ENCODE measurements at places on chromosomes 3 and 15.

DNA sequence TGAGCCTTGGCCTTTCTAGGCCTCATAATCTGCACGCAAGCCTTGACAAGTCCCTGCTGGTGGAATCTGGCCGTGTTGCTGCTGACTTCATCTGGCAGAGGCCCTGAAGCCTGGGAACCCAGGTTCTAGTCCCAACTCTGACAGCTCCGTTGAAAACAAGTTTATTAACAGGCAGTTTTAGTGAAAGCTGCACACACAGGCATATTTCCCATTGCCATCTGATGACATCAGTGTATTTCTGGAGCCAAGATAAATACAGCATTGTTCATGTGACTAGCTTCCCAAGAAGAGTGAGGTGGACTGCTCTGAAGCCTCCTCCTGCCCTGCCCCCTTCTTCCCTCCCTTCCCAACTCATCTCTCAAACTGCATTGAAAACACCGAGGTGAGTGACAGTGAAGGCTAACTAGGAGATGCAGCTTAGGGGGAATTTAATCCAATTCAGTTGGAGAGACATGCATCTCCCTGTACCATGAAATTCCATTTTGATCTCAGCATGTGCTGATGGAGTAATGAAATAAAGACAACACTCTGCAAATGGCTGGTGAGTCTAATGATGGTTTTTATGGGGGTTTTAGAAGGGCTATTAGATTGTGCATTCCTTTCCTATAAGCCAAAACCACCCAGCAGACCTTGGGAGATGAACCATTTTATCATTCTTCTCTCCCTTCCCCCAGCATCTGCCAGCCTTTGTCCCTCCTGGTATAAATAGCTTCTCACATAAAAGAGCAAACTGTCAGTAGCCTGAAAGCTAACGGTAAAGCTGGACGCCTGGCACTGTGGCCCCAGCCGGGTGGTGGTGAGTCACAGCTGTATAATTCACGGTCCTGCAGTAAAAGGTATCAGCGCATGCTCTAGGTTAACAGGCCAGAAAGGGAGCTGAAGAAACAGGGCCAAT lies 38.0 kb downstream of the PRICKLE2 start:
- peak; percentile 69 for DNase-seq

GRCh38 chr3:138082085-138082991 lies 33.1 kb downstream of the DZIP1L start:
- no peak for DNase-seq

DNA sequence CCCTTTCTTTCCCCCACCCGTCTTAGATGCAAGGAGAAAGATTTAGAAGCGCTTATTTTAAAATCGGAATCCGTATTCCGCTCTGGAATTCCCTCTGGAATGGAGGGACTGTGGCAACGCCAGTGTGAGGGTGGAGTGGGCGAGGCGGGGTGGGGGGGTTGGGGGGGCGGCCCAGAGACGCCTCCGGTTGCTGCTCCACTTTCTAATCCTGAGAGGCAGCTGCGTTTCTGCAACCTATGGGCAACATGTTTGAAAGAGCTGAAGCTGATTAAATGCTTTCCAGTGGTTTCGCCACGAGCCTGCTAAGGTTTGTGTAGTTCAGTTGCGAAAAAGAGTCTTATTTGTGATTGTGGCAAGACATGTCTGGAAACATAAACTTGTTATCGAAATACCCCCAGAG lies at the start of gene CCK:
Gene CCK, minus strand, starts transcription at position 101 of the 400 bp plus-strand sequence. CDS start 2,555 bp downstream, outside the sequence.
- no peak for DNase-seq

- no peak for DNase-seq
Measured at GRCh38 chr3:170768334-170768801, 101.6 kb downstream of the RPL22L1 start.

DNA sequence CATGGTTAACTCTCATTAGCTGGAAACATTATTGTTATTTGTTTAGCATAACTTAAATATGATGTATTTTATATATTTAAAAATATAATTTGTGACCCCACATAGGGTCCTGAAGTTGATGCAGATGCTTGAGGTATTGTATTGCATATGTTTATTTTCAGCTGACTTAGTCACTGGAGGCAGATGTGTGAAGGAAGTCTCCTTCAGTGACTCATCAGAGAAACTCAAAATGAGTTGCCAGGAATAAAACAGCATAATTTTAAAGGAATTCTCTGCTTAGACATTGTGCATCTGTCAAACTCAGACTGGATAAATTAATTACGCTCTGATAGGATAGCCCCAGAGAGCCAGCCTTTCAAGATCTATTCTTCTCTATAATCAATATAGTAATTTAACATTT lies 7.9 kb upstream of the OR4F6 start:
- DNase-seq = no peak

GRCh38 chr15:71549697-71550096 lies 260.7 kb upstream of the NR2E3 start:
- no peak for DNase-seq

DNA sequence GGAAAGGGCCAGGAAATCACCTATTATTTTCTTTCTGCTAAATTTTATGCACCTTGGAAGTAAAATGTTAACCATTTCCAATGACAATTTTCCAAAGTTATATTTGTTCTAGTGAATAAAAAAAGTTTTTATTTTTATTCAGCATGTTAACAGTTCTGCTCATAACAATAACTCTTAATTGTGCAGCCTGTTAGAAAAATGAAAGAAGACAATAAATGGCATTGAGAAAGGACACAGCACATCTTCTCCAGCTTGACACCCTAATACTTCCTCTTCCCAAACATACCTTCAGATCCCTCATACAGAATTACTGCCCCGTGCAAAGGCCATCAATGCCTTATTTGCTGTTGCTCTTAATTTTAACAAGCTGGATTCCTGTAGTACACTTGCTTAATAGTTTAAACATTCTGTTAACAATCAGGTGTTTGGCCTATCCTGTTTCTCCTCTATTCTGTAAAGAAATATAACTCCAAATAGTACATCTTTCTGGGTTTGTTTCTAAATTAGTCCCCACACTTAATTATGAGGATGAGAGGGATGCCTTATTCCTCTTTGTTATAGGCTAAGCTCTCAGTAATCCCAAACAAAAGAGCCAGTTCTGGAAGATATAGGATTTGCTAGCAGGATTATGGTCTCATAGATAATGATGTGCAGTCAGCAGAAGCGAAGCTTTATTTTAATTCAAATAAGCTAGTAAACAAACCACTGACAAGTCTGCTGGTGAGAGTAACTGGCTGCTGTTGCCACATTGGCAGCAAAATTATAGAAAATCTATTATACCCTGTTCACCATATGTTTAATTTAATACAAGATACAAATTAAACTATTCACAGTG lies 19.2 kb upstream of the SOX2 start:
- DNase-seq = no peak

DNA sequence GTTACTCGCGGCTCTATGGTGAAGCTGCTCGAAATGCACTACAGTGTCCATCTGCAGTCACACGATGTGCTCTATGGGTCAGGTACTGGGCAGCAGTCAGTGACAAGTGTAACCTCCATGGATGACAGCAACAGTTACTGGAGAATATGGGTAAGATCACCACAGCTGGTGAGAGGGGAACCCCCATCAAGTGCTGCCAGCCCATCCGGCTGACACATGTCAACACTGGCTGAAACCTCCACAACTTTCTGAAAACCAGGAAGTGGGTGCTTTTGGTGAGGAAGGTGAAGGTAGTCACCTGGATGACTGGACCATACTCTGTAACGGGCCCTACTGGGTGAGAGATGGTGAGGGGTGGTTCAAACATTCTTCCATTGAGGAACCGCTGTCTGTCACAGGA lies 87.4 kb upstream of the C15orf39 start:
- DNase-seq = no peak

GRCh38 chr3:88632226-88632625 lies 475.2 kb upstream of the EPHA3 start:
- DNase-seq = no peak

DNA sequence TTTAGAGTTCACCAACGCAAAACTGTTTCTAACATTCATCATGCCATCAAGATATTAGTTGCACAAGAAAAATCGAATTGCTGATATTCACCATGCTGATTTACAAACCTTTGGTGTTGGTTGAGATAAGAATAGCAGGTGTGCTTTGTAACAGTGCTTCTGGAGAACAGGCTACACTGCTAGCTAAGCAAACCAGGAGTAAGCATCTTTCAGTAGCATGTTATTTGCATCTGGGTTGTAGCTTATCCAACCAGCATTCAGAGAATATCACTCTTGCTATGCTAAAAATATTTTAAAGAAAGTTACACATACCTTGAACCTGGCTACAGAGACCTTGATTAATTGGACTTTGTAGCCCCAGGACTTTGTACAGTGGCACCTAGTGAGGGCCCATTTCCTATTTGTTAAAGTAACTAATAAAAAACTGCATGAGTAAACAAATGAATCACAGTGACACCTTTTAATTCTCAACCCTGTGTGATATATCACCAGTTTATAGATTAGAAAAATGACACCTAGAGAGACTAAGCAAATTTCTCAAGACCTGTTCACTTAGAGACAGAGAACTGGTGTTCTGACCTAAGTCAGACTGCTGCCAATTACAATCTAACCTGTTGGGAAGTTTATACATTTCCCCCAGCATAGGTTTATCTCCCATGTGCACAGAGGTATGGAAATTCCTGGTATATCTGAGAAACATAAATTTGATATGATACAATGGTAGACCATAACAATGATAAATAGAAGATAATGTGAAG lies 435.5 kb upstream of the TGFBR2 start:
- no peak for DNase-seq

DNA sequence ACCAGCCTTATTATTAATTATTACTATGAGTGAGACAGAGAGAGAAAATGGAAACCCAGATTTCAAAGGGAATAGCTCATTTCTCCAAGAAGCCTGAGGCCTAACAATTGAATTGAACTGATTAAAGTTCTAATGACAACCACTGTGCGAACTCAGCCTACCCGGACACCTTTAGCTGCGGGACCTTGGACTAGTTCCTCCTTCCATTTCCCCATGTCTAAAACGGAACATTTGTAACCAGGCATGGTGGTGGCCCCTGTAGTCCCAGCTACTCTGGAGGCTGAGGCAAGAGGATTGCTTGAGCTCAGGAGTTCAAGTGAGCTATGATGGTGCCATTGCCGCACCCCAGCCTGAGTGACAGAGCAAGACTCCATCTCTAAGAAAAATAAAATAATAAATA lies 16.4 kb upstream of the RTP2 start:
- DNase-seq = no peak

- no peak for DNase-seq
Measured at GRCh38 chr15:60565407-60565806, 86.5 kb upstream of the ICE2 start.

DNA sequence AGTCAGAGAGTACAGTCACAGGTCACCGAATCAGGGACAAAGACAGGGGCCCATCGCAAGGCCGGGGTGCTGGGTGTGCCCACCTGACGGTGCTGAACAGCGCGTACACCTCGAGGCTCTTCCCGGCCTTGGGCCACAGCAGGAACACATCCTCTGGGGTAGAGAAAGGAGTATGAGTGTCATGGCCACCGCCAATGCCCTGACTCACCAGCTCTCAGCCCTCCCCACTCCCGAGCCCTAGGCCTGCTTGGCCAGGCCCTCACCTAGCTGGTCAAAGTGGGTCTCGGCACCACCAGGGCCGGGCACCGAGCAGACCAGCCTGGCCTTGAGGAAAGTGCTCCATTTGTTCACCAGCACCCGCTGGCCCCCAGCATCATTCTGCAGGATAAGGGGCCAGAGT lies 4.2 kb downstream of the SEMA3G start:
- DNase-seq = no peak

- DNase-seq = no peak
Measured at GRCh38 chr15:90903733-90904536, 833 bp downstream of the MAN2A2 start.

- no peak for DNase-seq
Measured at GRCh38 chr15:34721802-34722438, 32.9 kb downstream of the GJD2 start.

DNA sequence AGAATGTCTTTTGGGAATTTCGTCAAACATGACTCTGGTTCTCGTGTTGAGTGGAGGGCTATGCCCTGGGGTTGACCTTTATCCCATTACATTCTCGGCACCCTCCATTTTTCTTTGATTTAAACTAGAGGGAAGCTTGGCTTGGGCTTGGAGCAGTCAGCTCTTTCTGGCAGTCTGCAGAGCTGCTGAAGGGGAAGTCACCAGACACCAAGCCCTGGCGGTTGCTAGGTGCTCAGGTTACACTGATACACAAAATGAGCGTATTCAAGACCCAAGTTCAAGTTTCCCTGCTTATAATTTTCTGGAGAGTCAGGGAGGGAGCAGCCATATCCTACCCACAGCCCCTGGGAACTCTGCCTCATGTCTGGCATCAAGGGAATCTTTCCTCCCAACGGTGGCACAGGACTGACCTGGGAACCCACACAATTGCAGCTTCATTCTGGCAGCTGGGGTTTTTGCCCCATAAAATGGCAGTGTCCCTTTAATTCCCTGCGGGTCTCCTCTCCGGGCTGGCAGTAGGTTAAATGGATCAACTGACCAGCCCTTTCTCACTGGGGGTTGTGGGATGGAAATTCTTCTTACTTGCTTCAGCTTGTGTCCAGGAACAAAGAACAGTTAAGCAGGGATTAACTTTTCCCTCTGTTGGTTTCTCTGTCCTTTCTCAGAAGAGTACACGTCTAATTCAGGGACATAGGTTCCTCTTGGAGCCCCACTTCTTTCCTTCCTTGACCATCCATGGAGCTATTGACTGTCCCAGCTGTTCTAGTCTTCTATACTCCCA lies 110.0 kb upstream of the DLG1 start:
- no peak for DNase-seq

DNA sequence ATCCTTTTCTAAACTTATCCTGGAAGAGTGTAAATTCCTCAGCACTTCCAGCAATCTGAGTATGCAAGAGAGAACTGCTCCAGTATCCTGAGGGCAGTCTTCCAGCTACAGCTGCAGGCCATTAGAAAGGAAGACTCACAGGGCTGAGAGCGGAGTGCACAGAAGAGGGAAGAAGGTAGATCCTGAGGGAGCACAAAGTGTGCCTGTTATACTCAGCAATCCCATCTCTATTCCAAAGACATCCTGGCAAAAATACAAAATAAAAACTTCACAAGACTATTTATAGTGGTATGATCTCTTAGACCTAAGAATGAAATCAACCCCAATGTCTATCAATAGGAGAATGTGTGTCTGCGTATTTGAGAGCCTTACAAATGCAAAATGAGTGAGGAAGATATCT lies 292.0 kb downstream of the ZIC1 start:
- DNase-seq = no peak

- no peak for DNase-seq
Measured at GRCh38 chr15:93855181-93855826, 376.1 kb upstream of the MCTP2 start.

- DNase-seq = no peak
Measured at GRCh38 chr15:44159492-44159891, 35.6 kb downstream of the FRMD5 start.

GRCh38 chr15:99923711-99924110 lies 190.5 kb upstream of the LYSMD4 start:
- no peak for DNase-seq

DNA sequence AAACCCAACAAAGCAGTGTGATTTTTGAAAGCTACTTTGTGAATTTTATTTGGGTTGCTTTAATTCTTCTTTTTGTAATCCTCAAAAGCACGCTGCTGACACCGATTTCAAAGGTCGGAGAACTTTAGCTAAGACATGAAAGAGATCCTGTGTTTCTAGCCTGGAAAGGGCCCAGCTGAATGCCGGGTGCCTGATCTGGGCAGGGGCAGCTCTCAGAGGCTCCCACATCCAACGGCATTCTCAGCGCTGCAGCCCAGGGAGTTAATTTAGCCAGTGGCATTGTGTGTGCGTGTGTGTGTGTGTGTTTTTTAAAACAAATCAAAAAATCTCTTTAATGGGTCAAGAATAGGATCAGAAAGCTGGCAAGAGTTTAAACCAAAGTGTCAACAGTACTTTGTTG lies 6.6 kb downstream of the RBP1 start:
- DNase-seq = no peak

Measured in right renal cortex interstitium (tissue), 3 donors.